ENCODE measurements at places on chromosomes 5 and 9.

- DNase-seq: no peak
Measured at GRCh38 chr9:79384501-79384900, 187.3 kb upstream of the TLE4 start.

DNA sequence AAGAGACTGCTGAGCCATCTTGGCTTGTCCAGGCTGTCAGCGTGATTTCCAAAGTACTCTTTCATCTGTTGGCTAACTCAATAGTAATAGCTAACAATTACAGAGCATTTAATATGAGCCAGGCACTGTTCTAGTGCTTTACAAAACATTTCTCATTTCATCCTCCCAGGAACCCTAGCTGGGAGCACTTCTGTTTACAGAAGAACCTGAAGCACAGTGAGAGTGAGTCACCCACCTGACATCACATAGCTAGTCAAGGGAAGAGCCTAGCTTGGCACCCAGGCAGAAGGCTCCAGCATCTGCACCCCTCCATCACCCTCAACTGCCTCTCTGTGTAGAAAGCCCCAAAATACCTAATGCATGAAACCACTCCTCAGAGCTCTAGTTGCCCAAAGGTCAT is 57.5 kb upstream of the IQGAP2 start:
- DNase-seq: no peak

DNA sequence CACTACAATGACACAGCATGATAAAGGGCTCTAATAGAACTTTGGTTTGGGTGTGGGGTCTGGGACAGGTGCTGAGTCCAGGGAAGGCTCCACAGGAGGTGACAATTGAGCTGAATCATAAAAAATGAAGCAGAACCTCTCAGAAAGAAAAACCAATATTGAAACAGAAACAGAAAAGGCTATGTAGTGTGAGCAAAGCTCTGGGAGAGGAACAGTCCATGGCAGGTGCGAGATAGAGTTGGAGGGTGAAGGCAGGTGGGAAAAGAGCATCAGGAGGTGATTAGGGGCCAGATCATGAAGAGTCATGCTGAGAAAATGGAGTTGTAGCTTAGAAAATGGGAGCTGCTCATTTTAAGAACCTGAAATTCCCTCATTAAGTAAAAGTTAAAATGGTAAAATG is 164.9 kb downstream of the KCTD16 start:
- DNase-seq: no peak

- no peak for DNase-seq
Measured at GRCh38 chr5:111385970-111386831, 126.1 kb downstream of the STARD4 start.

GRCh38 chr5:60598424-60598823 is 101.5 kb downstream of the DEPDC1B start:
- DNase-seq: no peak

GRCh38 chr9:72812559-72813111 is 140.2 kb downstream of the ALDH1A1 start:
- DNase-seq: no peak

DNA sequence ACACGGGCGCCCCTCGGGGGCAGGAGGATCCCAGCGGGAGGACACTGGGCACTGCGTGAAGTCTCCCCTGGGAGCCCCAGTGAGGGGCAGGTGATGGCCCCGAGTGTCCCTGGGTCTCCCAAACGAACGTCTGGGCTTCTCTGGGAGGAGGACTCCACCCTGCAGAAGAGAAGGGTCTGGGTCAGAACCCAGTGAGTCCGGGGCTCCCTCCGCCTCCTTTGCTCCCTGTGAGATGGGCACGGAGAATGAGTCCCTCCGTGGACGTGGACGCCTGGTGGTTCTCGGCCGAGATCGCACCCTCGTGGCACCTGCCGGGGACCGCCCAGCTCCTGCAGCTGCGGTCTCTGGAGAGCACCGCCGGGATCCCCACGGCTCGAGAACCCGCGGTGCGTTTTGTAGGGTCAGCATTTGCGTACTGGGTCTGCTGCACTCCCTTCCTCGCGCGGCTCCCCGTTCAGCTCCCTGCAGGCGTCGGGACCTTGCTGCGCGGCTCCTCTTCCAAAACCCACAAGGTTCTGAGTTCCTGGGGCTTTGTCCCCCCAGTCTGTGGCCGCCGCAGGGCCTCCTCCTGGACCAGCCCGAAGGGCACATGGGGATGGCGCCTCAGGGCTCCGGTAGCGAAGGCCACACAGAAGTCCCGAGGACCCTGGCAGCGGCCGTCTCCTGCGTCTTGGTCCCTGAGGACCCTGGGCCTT is 10.2 kb upstream of the CEP72 start:
- DNase-seq: no peak

DNA sequence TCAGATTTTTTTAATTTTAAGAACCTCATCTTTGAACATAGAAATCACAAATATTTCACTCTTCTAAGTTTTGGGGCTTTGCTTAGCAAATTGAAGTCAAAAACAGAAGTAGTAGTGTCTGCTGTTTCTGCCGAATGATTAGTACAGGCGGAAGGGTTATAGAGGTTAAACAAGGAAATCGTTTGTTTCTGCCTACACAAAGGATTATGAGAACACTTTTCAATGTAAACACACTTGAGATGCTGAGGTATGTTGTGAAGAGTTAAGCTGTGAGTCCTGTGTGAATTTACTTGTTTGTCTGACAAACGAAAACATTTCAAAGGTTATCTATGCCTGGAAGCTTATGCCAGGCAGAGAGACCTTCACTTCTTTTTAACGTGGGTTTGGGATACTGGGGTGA is 224.8 kb downstream of the CETN3 start:
- no peak for DNase-seq

DNA sequence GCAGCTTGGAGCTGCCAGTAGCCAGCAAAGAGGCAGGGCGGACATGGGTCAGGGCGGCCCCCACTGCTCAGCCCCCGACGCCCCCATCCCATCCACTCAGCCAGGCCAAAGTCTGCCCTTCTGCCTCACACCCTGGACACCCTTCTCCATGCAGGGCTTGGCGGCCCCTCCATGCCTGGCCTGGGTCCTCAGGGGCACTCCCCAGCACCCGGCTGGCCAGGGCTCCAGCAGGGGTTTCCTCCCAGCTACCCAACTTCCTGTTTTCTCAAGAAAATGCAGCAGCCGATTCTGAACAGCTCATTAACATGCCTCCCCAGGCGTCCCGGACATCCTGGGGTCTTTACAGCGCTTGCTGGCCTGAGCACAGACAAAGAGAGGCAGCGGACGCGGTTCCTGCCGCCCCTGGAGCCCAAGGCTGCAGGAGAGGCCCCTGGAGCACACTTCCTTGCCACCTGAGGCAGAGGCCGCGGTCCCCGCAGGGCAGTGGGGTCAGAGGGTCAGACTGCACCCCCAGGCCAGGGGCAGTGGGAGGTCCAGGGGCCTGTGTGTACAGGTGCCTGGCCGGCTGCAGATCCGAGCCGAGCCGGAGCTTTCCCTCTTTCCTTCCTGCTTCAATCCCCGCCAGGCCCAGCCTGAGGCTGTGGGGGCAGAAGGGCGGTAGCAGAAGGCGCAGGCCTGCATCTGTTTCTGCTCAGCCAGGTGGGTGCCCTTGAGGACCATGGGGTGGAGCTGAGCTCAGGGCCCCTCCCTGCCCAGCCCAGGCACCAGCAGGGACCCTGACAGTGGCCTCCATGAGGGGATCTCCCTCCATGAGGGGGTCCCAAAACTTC is 18.7 kb upstream of the NRARP start:
- no peak for DNase-seq

- peak; percentile 54 for DNase-seq
Measured at GRCh38 chr5:67246108-67246507, 49.5 kb upstream of the CD180 start.

- DNase-seq: no peak
Measured at GRCh38 chr5:136730426-136730825, 365.1 kb upstream of the TRPC7 start.

DNA sequence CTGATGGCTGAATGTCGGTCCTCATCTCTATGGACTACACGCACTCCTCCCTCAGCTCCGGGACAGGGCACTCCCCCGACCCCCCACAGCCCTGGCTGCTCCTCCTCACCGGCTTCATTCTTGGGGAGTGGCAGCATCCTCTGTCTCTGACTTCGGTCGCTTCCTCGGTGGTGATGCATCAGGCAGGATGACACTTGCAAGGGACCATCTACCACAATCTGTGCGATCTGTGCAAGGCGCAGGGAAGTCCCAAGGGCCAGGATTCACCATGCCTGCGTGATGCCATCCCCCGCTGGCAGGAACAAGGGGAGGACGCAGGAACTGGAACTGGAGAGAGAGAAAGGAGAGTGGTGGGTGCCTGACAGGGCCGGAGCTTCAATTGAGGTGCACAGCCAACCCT is 2.2 kb upstream of the CACNA1B start:
- no peak for DNase-seq

- DNase-seq: no peak
Measured at GRCh38 chr9:35675204-35675603, 1.5 kb downstream of the CA9 start.

- no peak for DNase-seq
Measured at GRCh38 chr5:41406424-41406823, 104.0 kb downstream of the PLCXD3 start.

GRCh38 chr5:160921423-160922285 is 69.6 kb upstream of the ATP10B start:
- no peak for DNase-seq

DNA sequence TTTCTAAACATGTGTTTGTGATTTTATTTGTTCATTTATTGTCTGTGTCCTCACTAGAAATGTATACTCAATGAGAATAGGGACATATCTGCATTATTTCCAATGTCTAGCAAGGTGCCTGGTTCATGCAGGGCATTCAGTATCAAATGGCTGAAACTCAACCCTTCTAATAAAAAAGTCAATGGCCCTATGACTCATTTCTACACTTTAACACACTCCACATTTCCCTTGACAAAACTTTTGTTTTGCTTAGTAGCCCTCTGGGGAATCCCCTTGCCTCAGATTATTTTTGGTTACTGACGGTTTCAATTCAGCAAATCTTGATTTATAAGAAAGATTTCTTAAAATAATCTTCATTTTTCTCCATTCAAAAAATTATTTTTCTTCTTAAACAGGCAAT is 206.0 kb upstream of the DMRTA1 start:
- DNase-seq: peak; percentile 19

GRCh38 chr5:24235946-24236345 is 408.8 kb downstream of the CDH10 start:
- DNase-seq: no peak

- no peak for DNase-seq
Measured at GRCh38 chr9:114116126-114116747, 17.1 kb upstream of the KIF12 start.

- no peak for DNase-seq
Measured at GRCh38 chr9:24035816-24036215, 209.8 kb upstream of the ELAVL2 start.

GRCh38 chr9:111828193-111828592 is 33.5 kb upstream of the SHOC1 start:
- peak; percentile 41 for DNase-seq

GRCh38 chr5:17405976-17406375 is 92.1 kb upstream of the TAF11L2 start:
- no peak for DNase-seq

- DNase-seq: no peak
Measured at GRCh38 chr5:93423300-93423699, 157.7 kb downstream of the NR2F1-AS1 start.

DNA sequence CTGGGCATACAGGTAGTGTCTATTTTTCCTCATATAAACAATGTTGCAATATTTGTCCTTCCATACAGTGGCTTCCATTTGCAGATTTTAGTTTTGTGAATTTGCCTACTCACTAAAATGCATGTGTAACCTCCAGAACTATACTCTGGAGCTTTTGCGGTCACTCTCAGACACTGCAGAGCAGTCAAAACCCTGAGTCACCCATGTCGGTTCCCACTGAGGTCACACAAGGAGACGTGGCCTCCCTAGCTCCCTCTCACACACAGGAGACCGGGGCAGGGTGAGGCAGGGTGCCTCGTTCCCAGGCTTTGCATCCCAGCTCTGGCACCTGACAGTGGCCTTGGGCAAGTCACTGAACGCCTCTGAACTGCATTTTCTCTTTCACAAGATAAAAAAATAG is 55.5 kb upstream of the ZNF354A start:
- DNase-seq: peak; percentile 19

- no peak for DNase-seq
Measured at GRCh38 chr5:109485030-109485429, 75.3 kb upstream of the PJA2 start.

DNA sequence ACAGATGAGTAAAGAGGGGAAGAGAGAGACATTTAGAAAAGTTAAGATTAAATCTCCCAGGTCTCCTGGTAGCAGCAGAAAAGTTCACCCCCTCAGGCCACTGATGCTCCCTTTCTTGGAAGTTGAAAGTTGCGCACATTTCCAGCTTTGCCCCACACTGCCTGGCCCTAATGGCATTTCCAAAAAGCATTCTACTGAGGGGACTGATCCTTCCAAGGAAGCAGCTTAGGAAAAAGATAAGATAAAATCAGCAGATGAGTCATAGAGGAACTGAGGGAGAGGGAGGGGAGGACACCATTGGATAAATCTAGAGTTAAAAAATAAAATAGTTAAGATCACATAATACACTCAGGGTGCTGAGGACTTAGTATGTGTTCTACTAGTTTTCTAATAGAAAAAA is 67.6 kb upstream of the SLC12A2 start:
- peak; percentile 4 for DNase-seq

- DNase-seq: no peak
Measured at GRCh38 chr5:122576256-122577016, 198.4 kb upstream of the SNX2 start.

DNA sequence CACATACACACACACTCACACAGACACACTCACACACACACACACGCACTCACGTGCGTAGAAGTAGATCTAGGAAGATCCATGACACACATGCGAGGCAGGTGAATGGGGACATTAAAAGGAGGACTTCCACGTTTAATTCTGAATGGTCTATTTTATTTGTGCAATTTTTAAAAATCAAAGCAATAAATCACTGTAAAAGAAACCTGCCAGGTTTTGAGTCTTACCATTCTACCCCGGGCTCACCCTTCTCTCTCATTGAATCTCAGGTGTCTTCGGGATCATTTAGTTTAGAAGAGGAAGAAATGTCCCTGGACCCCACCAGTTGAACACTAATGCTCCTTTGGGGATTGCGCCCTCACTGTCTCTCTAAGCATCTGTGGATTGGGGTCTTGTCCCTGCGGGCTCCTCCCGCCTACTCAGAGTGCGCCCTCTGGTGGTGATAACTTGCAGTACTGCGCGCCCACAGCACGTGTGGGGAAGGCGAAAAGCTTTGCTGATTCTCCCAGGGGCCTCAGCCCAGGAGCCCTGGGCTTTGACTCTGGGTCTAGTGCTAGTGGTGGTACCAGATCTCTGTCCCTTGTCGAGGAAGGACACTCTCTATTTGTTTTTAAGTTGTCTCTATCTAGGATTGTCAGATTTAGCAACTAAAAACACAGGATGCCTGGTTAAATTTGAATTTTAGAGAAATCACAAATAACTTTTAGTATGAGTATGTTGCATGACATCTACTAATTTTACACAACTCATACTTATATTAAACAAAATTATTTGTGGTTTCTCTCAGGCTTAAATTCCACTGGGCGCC is 34.8 kb downstream of the BOD1 start:
- DNase-seq: peak; percentile 66

DNA sequence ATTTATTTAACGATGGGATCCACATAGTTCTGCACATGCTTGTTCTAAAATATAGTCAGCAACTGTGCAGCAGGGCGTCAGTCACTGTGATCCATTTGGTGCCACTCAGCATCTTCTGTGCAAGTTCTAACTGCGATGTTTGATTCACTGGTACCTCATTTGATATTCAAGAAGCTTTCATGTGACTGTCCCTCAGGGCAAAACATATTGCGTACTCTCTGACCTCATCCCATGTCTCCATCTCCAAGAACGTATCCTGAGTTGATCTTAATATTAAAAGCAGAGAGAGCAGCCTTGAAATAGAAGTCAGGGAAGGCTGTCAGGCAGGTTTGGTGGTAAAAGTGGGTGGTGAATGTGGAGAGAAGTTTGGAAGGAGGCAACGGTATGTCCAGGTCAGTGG is 116.5 kb upstream of the ATP10B start:
- DNase-seq: no peak

- DNase-seq: no peak
Measured at GRCh38 chr5:149576021-149576420, 5.3 kb upstream of the ARHGEF37 start.

Measured in GM03348 (cell line).